Nasal cavity respiratory epithelium epithelial cell of viscerocranial mucosa (primary cell): ENCODE measurements at places on chromosomes 5 and 9. TPM values are rescaled to one million over a fixed set of nuclear protein-coding genes. Genes with fewer than 3 reads are reported as not detected.

Gene ASS1
- 276 and 460 TPM in 2 replicates for total RNA-seq

Gene CNOT8
- 52.3 and 57.6 TPM in 2 replicates for total RNA-seq

Gene SLC6A3
- total RNA-seq: not detected in 2 replicates

Gene MVB12B
- total RNA-seq: 0.68 and 2.0 TPM in 2 replicates
